ENCODE measurements at places on chromosomes 6 and 20. TPM values are rescaled to one million over a fixed set of nuclear protein-coding genes. Genes with fewer than 3 reads are reported as not detected.

DNA sequence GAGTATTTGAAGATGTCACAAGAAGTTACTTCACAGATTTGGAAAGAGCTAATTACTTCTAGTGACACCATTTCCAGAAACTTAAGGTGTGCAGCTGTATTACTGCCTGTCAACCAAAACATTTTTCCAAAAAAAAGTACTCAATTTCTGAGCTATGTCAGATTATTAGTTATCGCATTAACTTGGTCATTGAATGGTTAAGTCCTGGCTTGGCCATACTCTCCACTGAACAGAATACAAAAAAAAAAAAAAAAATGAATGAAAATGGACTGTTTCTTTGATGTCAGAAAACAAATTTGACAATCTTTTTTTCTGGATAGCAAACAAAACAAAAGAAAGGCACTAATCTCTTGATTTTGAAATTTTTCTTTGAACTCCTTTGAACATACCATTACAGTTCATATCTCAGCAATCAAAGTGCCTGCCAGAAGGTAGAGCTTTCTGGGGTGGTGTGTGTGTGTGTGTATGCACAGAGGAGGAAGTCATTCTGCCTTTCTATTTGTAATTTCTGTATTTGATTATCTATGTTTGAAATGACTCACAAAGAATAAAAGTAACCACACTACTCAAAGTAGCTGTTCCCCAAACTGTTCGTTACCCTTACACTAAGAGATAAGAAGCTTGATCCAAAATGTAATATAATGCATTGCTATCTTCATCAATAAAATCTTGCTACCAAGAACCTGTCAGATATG lies 210.8 kb upstream of the FUT9 start:
- DNase-seq: no peak

GRCh38 chr6:36651659-36652379 lies 26.7 kb upstream of the CDKN1A start:
- DNase-seq: no peak

DNA sequence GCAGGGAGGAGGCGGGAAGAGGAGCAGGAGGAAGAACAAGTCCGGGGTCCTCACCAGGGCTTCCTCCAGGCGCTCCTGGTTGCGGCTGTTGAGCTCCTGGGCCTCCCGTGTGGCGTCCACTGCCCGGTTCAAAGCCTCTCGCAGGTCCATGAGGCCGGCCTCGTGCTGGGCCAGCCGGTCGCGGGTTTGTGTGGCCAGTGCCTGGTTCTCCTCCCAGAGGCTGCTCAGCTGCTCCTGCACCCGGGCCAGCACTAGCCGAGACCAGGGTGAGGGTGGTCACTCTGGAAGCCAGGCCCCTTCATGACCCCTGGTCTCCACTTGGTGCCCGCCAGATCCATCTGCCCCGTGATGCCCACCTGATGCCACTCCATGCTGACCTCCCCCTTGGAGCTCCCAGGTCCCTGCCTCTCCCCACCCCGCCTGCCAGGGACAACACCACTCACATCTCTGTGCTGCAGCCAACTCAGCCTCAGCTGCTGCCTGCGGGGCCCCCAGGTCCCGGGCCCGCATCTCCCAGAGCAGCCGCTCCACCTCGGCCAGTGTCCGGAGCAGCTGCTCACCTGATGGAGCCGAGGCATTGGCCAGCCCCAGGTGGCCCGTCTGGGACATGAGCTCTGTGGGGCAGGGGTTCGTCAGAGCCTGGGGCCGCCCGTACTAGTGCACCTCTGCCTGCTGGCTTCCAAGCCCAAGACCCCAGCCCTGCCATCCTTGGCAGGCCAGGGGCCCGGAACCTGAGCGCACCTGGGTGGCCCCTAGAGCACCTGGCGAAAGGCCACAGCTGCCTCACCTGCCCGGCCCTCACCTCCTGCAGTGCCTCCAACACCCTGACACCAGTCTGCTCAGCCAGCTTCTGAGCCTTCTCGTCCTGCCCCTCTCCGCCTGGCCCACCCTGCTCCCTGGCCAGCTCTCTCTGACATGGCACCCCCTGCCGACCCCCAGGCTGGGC lies 15.9 kb downstream of the ADRM1 start:
- no peak for DNase-seq

- no peak for DNase-seq
Observed at GRCh38 chr20:5261763-5262162, 55.0 kb downstream of the PROKR2 start.

- DNase-seq: no peak
Observed at GRCh38 chr6:12718015-12718414, 1.4 kb downstream of the PHACTR1 start.

MTG2 gene
- 24.8 TPM for total RNA-seq

DNA sequence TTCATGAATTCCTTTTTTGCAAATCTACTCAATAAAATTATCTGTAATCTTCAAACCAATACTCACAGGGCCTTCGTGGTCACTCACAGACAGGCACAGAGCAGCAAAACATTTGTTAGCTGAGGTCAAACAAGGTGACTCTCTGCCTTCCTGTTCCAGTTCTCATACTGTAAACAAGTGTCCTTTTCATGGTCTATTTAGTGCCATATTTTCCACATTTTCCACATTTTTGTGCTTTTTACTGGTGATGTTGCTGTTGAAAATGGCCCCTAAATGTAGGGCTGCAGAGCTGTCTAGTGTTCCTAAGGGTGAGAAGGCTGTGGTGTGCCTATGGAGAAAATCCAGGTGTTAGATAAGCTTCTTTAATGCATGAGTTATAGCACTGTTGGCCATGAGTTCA lies 133.1 kb upstream of the COL21A1 start:
- DNase-seq: no peak

SLC26A8 gene
- 0.09 TPM for total RNA-seq

EPM2A gene
- 10.0 TPM for total RNA-seq

DNA sequence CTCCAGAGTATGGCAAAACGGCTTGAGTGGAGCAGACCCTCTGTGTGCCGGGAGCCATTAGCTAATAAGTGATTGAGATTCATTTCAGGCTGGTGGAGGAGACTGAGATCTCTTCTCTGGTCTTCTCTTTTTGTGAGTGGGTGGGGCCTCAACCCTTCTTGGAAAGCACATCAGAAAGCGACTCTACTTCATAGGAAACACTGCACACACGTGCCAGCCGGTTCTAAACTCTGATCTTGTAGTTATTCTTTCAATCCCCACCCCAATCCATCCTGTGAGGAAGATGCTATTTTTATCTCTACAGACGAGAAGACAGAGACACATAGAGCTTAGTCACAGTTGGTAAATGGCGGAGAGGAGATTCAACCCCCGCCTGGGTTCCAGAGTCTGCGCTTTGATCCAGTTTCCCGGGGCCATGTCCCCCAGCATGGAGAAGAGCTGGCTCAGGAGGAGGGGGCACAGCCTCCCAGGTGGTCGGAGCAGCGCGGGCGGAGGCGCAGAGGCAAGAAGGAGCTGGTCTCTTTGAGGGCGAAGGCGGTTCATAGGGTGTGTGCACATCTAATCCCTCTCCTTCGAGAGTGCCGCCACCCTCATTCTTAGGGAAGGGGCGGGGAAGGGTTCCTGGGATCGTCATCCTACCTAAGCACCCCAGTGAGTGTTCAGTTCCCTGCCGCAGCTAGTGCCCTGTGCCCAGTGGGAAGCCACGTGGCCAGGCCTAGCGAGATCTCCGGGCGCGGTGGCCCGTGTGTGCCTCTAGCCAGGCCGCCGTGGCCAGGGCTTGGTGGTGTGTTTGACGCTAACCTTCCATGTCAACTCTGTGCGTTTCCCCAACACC lies 49.0 kb upstream of the TAGAP start:
- no peak for DNase-seq

GRCh38 chr20:58372806-58373205 lies 16.2 kb upstream of the VAPB start:
- no peak for DNase-seq

- no peak for DNase-seq
Observed at GRCh38 chr6:130796313-130796905, 30.8 kb upstream of the SMLR1 start.

DNA sequence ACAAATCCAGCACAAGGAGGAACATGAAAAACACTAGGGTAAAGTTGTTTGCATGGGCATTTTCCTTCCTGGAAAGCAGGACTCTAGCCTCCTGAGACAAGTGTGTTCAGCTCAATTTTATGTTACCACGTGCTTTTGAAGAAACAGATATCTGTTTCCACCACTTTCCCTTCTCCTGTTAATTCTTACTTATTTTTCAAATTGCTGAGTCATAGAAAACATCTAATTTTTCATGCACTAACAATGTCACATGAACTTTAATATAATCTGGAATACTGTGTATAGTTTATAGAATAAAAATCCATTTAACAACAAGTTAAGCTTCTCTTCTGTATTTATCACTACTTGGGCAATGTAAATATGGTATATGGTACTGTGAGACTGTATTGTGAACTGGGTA lies 174.2 kb downstream of the ISM1 start:
- DNase-seq: no peak

GRCh38 chr20:57053067-57053466 lies 213.4 kb downstream of the BMP7 start:
- no peak for DNase-seq

- no peak for DNase-seq
Observed at GRCh38 chr6:90885611-90886056, 298.8 kb upstream of the MAP3K7 start.

DNA sequence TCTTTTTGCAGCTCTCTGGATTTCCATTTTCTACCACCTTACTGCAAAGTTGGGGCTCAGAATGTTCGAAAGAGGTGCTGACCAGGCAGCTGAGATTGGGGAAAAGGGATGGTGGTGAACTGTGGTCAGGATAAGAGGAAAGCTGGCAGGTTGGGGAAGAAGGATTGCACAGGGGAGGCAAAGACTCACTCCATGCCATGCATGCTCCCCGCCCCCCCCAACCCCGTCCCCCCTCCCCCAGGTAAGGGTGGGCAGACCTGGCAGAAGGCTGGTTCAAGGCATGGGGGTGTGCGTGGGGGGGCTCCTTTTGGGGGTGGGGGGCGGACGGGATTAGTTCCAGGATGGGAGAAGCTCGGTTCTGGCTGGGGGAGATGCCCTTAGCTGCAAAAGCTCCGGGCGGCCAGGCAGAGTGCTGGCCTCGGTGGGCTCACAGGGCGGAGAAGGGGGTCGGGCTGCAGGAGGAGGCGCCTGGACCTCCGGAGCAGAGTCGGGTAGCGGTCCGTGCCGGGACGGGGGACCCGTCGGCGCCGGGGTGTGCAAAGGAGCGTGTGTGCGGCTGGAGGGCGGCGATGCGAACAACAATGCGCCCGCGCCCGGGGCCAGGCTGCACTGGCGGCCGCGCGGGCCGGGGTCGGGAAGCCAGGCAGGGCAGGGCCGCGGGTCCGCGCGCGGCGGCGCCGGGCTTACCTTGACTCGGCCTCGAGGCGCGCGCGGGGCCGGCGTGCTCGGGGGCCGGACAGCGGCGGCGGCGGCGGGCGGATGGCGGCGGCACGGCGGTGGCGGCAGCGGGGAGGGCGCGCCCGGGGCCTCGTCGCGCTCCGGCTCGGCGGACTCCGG lies 880 bp downstream of the ADNP start:
- peak; percentile 14 for DNase-seq

TBX18 gene
- total RNA-seq: 0.90 TPM

DNA sequence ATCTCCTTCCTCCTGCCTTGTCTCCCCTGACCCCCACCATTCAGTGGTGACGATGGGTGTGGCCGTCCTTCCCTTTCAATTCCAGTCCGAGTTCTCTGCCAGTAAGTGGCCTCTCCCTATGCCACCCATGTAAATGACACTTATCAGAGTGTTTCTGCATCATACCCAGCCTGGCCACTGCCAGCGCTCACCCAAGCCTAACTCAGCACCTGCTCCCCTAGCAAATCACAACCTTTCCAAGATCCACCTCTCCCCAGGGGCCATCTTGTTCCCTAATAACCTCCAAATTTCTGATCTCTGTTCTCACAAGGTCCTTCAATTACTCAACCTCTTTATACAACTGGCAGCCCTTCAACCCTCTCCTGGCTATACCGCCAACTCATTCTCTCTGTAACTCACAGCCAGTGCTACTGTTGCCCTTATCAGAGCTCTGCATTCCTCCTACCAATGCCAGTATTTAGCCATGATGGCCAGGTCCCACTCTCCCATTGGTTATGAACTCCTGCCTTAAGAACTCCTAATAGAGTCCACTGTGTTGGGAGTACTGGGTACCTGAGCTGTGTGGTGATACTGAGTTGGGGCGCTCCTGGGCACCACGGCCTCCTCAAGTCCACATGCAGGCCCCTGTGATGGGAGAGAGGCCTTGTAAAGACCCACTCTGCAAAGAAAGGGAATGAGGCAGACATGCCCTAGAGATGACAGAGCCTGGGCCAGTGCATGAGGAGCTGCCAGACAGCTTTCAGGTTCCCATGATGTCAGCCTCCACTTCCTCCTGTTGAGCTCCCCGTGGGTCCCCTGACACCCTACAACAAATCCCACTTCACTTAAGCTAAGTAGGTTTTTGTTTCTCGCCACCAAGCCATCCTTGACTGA lies 187.4 kb upstream of the RREB1 start:
- DNase-seq: no peak

DNA sequence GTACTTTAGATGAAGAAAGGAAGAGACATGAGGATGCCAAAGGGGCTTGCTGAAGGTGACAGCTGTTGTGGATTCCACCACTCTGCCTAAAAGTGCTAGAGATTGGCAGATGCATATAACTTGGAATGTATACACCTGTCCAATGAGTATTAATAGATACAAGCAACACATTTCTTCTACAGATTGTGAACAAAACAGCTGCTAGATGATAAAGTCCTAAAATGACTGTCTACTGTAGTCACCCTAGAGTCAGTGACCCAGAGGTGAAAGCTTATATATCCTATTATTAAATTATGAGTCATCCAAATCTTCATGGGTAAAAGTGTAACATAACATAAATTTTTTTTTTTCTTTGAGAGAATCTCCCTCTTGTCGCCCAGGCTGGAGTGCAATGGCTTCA lies 5.2 kb downstream of the RNF217 start:
- no peak for DNase-seq

DNA sequence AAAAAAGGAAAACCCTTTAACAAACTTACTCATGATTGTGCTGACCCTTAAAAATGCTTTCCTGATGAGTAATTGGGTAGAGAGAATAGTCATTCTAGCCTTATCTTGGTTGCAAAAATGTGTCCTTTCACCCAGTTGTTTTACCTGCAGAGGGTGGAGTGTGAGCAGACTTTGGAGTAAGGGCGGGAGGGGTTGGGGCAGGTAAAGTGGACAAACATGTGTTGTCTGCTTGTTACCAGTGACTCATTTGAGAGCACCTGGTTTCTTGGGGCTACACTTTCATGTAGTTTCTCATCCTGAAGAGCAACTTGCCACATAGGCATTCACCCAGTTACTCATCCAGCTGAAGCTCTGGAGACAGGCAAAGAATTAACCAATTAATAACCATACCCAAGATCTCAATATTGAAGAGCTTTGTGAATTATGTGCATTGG lies 121.1 kb downstream of the TNFRSF21 start:
- DNase-seq: no peak

DNA sequence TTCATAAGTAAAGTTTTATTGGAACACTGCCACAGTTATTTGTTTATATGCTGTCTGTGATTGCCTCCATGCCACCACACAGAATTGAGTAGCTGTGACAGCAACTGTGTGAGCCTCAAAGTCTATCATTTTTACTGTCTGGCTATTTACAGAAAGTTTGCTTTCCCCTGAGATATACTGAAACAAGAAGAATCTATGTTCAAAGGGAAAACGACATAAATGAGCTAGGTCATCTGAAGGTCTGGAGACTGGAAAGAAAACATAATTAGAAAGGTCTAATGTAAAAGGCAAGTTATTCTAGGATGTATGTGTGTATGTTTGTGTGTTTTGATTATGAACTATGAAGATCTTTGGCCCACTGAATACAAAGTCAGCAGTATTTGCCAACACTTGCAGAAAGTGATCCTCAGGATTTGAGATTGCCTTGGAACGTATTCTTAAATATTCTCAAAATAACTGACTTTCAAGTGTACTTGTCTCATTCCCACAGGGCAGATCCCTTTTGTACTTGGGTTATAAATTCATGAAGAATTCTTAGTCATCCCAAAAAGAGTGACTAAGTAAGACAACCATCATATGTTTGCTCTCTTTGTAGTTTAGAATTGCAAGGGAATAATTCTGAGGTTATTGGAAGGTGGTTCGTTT lies 677.7 kb downstream of the DOK5 start:
- no peak for DNase-seq
